ENCODE measurements at places on chromosomes 4 and X. TPM values are rescaled to one million over a fixed set of nuclear protein-coding genes. Genes with fewer than 3 reads are reported as not detected.

Gene PWWP3B
- not detected for total RNA-seq

Gene ETDA
- not detected for total RNA-seq

Gene BEND2
- total RNA-seq = not detected

Gene DOK7
- 7.1 TPM for total RNA-seq

Gene CLCN4
- total RNA-seq = 7.1 TPM

Gene CXorf49
- total RNA-seq = not detected

Gene CXCL3
- total RNA-seq = not detected

Gene WDR17
- 0.23 TPM for total RNA-seq

Gene NLGN3
- 0.07 TPM for total RNA-seq

Gene PGAM4
- not detected for total RNA-seq

Gene MAGEA9B
- total RNA-seq = not detected

Gene COL4A5
- 6.3 TPM for total RNA-seq

Gene GAGE12F
- not detected for total RNA-seq

Gene TMSB15A
- not detected for total RNA-seq

Gene DMRTC1
- total RNA-seq = not detected

All from MG63 (cell line).